ENCODE measurements at places on chromosomes 16 and 17.

- DNase-seq: no peak
These were observed 62.5 kb downstream of the SREBF1 start for GRCh38 chr17:17774009-17774881.

GRCh38 chr17:19010729-19011505 is 6.4 kb upstream of the FAM83G start:
- no peak for DNase-seq

DNA sequence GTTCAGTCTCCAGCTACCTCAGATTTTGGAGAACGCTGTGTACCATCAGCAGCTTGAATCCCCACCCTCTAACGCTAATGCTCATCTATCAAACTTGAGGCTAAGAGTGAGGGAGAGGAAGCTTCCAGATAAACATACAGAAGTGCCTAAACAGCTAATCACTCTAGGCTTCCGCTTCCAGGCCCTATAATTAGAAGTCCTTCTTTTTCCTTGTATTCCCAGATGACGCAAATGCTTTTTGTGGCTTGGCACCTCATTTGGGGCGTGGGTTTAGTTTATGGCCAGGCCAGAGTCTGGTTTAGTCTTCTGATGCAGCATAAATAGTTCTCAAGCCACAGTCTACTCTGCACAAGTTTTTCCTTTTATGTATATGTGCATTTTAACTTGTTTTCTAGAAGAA is 263.4 kb downstream of the BCAS3 start:
- DNase-seq: no peak

- no peak for DNase-seq
These were observed 9.4 kb upstream of the ATP5MC1 start for GRCh38 chr17:48883171-48883570.

- no peak for DNase-seq
These were observed 580 bp downstream of the MT1X start for GRCh38 chr16:56682703-56683397.

DNA sequence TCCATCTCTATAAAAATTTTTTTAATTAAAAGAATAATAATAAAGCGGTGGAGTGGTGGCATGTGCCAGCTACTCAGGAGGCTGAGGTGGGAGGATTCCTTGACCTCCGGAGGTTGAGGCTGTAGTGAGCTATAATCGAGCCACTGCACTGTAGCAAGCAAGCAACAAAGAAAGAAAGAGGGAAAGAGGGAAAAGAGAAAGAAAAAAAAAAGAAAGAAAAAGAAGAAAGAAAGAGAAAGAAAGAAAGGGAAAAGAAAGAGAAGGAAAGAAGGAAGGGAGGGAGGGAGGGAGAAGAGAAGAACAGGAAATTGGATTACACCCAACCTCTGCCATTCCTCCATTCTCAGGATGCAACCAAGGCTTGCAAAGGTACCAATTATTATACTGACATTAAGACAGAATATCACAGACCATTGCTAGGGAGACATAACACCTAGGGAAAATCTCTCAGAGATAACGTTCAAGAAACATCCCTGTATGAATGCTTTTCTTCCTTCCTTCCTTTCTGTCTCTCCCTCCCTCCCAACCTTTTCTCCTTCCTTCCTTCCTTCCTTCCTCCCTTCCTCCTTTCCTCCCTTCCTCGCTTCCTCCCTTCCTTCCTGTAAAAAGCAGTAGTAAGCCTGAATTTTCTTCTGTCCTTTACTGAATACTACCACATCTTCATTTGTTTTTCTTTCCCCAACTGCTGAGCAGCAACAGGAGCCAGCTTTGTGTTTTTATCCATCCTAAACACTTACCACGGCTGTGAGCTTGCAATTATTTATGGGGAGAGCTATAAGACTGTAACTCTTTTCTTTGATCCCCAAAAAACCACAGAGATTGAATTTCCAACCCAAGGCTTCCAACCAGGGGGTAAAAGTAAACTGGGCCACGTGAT is 1.8 kb upstream of the LITAF start:
- no peak for DNase-seq

- DNase-seq: no peak
These were observed 10.8 kb downstream of the INPP5K start for GRCh38 chr17:1505586-1505985.

GRCh38 chr17:75130059-75130631 is 1.4 kb downstream of the NT5C start:
- no peak for DNase-seq

- DNase-seq: no peak
These were observed 600.9 kb downstream of the CDH8 start for GRCh38 chr16:61435346-61435745.

DNA sequence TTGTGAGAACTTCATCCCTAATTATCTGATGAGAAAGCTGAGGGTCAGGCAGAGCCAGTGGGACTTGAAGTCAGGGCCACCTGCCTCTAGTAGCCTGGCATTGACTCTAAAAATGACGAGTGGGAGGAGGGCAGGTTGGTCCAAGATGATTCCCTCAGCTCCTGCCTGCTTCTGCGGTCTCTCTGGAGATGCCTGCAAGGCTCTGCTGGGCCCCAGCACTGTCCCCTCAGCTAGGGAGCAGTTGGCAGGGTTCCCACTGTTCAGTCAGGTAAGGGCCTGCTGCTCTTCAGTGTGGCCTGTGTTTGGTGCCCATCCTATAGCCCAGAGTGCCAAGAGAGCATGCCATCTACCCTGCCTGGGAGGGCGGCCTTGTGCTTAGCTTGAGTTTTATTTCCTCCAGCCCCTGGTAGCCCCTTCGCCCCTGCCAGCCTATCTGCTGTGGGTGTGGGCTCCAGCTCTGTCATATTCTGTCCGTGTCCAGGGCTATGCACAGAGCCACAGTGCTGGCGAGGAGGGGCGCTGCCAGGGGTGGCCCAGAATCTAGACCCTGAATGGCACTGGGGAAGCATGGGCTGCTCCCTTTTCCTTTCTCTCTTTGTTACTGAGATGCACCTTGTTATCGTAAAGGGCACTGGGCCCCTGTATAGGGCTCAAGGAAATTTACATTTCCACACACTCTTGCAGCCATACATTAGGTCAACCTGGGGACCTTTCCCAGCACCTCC is 68.5 kb downstream of the CYLD start:
- DNase-seq: no peak

DNA sequence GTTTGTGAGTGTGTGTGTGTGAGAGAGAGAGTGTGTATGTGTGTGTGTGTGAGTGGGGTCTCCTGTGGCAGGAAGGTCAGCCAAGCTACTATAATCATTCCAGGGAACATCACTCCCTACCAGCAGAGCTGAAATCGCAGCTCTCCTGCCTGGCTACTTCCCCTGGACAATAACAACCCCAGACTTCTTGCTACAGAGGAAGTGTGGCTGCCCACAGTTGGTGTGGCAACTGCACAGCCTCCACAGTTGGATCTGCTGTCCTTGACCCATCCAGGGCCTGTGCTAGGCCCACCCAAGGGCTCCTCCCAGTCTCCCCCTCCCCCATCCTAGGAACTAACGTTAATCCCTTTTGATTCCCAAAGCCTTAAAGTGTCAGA is 1.5 kb downstream of the SLC13A5 start:
- no peak for DNase-seq

DNA sequence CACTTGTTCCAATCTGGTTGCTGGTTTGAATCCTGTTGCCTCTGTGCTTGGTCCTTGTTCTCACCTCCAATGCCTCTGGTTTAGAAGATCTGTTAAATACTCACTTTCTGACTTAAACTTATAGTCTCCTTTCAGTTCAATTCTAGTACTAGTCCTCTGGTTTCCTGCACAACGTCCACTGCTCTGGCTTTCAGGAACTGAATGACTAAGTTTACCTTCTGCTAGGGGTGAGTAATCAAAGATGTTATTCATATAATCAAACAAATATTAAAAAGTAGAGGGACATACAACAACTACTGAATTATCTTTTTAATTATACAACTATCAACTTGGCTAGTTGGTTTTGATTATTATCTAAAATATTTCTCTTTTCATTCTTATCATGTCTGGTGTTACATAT is 496.4 kb upstream of the TOM1L1 start:
- DNase-seq: no peak

DNA sequence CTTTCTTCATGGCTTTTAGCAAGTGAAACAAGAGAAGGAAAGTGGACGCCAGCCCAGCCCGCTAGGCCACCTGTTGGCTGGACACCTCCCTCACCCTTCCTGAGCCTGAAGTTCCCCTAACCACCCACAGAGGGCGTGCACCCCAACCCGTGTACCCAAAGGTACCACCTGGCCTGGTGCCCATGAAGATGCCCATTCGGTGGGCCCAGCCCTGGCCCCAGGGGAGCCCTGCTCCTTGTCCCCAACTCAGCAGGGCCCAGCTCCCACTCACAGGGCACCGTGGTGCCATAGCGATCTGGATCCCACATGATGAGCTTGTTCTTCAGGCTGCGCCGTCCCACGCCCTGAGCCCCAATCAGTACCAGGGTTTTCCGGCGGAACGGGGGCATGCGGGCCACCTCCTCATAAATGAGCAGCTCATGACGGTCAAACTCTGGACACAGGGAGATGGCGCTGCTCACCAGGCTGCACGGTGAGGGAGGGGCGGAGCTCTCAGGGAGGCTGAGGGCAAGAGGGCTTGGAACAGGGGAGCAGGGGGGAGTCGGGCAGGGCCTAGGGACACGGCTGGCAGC is 26.8 kb downstream of the MPP2 start:
- DNase-seq: no peak

DNA sequence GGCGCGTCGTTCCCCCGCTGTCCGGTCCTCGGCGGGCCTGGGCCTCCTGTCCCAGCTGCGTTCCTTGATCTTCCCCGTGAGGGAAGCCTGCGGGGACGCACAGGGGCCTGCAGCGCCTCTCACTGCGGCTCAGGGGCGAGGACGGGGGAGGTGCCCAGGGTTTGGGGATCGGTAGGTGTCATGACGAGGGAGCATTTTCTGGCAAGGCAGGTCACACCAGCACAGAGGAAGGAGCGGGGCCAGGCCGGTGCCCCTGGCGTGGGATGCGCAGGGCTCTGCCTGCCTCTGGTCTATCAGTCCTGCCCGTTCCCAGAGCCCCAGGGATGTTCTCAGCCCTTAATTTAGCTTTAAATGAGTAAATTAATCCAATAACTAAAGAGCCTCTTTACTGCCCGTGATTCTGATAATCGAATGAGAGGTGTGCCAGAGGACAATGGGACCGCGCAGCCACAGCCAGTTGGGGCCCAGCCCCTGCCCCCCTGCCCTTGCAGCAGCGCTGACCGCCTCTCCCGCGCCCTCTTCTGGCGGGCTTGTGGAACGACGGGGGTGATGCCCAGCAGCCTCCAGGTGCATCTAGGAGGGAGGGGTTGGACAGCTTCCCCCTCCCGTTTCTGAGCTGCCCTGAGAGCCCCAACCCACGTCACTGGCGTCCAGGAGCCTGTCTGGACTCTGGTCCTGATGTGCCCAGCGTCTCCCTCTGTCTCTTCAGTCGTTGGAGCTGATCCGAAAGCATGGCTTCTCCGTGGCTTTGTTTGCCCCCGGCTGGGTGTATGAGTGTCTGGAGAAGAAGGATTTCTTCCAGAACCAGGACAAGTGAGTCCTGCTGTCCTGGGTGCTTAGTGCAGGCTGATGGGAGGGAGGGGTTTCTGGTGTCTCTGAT is 7.9 kb downstream of the ENGASE start:
- DNase-seq: no peak

- DNase-seq: no peak
These were observed 193.6 kb downstream of the MAP2K6 start for GRCh38 chr17:69608141-69608540.

DNA sequence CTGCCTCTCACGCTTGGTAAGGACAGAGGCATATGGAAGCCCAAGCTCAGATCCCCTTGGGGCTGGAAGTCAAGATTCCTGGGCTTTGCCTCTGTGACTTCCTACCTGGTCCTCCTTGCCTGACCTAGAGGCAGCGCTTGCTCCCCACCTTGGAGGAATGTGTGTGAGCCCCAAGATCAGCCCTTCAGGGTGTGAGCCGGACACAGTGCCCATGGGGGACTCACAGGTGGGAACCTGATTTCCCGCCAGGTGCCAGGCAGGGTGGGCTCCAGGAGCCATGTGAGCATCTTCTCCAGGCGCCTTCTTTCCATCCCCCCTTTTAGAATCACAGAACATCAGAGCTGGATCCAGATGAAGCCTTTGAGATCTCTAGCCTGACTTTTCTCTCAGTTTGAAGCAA is 10.2 kb downstream of the CD300LG start:
- DNase-seq: no peak

DNA sequence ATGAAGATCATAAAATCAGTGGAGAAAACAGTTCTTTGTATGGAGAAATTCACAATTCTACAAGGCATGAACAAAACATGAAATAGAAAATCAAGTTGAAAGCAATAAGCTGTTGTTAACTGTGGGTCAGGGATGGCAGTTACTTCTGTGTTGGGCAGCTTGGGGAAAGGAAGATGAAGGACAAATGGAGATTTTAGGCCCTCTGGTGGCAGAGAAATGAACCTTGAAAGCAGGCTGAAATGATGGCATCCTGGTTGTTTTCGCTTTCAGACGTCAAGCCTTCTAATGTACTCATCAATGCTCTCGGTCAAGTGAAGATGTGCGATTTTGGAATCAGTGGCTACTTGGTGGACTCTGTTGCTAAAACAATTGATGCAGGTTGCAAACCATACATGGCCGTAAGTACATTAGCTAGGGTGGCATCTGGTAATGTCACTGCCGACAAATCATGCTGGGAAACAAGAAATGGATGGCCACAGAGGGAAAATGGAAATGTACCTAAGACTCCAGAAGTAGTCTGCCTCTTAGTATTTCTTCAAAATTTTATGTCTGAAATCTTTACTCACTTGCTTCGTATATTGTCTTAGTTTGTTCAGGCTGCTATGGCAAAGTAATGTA is 108.9 kb downstream of the MAP2K6 start:
- DNase-seq: peak; percentile 30

DNA sequence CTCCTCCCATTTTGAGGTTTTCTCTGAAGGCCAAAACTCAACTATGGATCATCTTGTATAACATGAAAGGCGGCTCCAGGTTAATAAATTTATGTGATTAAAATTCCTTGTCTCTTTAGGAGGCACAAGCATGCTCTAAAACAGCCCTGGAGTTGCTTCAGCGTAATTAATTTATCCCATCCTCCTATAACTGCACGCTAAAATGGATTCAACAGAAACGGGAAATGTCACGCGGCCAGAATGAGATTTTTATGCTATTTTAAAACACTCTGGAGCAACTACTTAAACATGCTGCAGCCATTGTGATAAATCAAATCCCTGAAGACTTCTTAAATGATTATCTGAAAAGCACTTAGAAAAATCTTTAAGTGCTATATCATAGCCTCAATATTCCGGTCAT is 106.6 kb downstream of the ADAMTS18 start:
- DNase-seq: no peak

DNA sequence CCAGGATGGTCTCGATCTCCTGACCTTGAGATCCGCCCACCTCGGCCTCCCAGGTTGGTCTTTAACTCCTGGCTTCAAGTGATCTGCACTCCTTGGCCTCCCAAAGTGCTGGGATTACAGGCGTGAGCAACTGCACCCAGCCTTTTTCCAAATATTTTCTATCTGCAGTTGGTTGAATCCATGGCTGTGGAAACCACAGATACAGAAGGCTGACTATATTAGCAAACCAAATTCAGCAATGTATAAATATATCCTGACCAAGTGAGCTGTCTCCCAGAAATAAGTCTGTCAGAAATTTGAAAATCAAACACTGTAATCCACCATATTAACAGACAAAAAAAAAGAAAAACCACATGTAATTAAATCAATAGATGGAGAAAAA is 9.6 kb downstream of the CFDP1 start:
- DNase-seq: no peak

- no peak for DNase-seq
These were observed 165.4 kb downstream of the AIPL1 start for GRCh38 chr17:6269478-6269877.
